ENCODE measurements at places on chromosomes 6 and 20.
A peak's percentile ranks its signal among the peaks of the same experiment; 100 is the strongest.

DNA sequence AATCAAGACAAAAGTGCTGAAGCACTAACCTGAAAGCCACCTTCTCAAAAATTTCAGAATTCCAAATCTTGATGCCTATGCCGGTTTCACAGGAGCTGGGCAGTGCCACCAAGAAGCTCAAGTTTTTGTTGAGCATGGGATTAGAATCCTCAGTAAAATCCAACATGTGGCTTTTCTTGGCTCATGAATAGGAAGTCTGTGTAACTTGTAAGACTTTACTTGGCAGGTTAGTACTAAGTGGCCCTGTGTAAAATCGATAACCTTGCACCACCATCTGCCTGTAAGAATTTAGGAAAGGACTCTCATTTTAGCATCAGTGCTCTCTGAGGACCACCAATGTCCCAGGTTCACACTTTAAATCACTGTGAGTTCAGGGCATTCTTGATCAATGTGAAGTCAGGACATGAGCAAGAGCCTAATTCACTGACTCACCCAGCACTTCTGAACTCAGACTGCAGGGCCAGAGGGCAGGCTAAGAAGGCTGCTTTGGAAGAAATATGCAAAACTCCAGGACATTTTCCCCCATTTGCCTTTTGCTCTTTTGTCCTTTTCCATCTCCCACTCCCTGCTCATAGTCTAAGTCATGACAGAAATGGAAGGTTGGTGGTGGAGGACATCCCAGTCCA lies 113.2 kb downstream of the EDN1 start:
- no peak for DNase-seq

DNA sequence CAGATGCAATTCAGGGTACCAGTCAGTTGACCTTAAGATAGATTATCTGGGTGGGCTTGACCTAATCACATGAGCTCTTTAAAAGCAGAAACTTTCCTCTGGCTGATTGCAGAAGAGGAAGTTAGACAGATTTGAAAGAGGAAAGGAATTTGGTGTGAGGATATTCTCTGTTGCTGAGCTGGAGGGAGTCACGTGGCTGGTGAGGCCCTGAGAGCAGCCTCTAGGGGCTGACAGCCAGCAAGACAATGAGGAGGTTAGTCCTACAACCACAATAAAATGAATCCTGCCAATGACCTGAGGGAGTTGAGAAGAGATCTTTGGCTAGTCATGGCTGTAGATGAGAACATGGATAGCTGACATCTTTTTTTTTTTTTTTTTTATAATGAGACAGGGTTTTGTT lies 87.0 kb upstream of the B3GAT2 start:
- no peak for DNase-seq

DNA sequence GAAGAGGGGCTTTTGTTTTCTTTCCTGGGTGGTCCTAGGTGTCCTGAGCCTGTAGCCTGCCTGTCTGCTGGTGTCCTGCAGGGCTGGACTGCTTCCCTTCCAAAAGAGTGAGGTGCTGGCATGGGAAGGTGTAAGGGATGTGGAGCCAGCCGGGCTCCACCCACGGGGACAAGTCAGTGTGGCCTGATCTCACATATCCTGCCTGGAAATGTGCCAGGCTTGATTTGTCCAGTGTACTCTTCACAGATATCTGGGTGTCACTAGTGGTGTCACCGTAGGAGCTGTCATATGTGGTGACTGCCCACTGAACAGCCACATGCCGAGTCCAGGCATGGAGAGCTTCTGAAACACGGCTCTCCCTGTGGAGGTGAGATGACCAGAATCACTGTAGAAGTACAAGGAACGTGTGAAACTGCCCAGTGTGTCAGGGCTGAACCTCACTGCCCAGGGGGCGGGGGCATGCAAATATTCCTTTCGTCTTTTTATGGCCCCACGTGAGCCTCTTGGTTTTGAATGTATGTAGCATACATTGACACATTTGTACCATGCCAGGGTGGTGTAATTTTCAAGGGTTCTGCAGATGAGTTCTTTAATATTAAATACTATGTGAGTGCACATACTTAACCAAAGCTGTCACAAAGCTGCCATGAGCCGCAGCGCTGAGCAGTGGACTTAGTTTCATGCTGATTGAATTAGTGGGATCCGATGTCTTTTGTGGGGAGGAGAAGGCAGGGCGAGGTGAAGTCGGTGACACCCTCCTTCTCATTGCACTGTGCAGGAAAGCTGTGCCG lies 55.8 kb downstream of the CDH4 start:
- no peak for DNase-seq

GRCh38 chr6:170029416-170030283 lies 261.2 kb downstream of the DLL1 start:
- no peak for DNase-seq

DNA sequence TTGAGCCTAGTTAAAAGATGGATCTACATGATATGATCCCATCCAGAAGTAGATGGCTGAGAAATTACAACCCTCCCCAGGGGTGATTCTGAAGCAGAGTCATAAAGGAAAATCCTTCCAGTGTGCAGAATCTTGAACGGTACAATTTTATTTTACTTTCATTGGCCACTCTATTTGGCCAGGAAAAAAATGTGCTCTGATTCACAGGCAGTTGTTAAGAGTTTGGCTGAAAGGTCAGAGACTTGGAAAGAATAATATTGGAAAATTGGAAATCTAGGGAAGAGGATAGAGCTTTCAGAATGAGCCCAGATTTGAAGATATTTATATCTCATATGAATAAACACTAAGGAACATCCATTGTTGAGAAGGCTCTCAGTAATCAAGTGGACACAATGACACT lies 1299.3 kb upstream of the GJE1 start:
- DNase-seq, result no peak

- no peak for DNase-seq
Observed at GRCh38 chr6:155530219-155530834, 74.7 kb upstream of the NOX3 start.

GRCh38 chr6:16922282-16922681 lies 161.0 kb upstream of the ATXN1 start:
- no peak for DNase-seq

GRCh38 chr6:155050311-155050710 lies 55.2 kb downstream of the TIAM2 start:
- peak; percentile 22 for DNase-seq

DNA sequence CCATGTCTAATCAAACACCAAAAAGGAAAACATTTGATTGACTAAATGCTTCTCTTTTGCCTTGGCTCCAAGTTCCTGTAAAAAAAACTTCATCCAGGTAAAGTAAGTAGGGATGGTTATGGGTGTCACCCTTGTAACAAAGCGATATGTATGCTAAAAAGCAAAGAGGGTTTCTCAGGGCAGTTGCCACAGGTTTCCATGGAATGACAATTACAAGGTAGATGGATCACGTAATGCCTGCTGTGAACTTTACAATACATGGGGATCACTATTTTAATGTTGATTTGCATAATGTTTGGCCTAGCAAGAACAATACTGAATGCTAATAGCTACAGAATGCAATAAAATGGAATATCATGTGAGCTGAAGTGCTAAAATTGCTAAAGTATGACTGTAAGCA lies 2.9 kb upstream of the BMP2 start:
- no peak for DNase-seq

DNA sequence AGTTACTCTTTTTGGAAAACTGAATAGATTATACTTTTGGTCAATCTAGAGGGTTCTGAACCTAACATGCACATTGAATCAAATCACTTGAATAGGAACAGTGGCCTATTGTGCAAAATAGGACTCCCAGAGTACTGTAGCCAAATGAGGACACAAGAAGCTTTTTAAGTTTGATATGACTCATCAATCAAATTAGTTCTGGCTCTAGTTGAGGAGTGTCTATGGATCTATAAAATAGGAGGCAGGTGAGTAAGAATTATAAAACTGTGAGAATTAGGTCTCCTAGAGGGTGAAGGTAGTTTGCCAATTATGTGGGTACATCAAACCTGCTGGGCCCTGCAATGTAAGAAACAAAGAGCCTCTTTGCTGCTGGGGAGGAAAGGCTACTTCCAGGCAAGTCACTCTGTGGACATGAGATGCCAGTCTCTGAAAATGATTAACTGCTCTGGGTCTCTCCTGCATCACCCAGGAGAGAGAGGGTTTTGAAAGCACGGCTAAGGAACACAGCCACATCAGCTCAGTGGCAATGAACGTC lies 112.3 kb downstream of the RCAN2 start:
- DNase-seq, result no peak

DNA sequence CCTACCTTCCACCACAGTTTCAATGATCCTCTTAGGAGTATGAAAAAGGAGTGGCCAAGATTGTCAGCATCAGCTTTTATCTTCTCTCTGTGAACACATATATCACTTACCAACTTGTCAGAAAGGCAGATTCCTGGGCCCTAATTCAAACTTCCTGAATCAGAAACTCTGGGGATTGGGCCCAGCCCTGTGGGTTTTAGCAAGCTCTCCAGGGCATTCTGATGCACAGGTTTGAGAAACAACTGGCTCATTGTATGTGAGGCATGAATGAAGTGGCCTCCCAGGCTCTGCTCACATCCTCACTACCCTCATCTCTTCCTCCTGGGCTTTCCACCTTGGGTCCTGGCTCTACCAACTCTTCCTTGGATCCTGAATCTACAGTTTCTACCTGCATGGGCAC lies 13.2 kb upstream of the THBD start:
- DNase-seq, result no peak

- no peak for DNase-seq
Observed at GRCh38 chr20:58896820-58897219, 44.3 kb downstream of the GNAS start.

DNA sequence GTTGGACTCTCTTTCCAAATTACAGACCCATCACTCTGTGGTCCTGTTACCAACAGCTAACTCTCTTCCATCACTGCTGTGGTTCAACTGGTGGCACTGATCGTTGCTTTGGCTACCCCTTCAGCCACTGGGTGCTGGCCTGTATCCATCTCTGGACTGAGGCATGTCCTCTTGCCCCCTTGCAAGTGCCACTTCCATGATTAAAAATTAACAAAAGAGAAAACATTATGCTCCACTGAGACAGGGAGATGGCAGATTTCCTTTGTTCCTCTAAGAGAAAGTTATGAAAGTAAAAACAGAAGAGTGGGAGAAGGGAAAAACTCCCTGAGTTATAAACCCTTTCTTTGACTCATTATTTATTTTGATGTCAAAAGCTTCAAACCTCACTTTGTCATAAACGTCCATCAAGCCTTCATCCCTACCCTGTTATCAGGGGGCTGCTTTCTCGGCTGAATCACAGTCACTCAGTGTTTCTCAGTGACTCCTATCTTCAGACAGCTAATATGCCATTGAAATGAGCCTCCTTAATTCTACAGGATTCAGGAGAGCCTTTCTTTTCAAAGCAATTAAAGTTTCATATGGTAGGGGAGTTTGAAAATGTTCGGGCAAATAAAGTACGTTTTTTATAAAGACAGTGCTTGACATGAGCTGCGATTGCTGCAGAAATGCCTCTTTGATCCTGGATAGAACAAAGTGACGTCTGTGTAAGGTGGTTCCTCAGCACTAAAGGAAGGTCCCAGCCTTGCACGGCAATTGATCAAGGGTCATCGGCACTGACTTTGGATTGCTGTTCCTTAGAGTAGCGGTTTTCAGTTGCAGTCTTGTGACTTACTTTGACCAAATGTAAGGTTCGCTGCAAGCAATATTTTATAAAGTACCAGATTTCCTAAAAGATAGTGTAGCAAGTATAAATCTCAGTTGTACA lies 49.9 kb upstream of the PBOV1 start:
- DNase-seq, result no peak

DNA sequence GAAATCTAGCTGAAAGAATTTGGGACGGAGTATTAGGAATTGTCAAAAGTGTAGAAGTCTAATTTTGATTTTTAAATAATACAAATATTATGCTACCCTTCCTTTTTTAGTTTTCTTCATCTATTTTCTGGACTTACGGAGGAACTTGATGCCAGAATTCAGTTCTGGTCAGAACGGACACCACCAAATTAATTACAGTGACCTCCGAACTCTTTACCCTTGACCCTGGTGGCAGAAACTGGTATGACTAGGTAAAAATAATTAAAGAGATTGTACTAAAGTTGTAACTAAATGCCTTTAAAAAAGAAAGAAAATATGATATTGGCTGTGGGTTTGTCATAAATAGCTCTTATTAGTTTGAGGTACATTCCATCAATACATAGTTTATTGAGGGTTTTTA lies 751.1 kb upstream of the MAP3K7 start:
- no peak for DNase-seq
